ENCODE measurements at places on chromosomes 4 and X.

DNA sequence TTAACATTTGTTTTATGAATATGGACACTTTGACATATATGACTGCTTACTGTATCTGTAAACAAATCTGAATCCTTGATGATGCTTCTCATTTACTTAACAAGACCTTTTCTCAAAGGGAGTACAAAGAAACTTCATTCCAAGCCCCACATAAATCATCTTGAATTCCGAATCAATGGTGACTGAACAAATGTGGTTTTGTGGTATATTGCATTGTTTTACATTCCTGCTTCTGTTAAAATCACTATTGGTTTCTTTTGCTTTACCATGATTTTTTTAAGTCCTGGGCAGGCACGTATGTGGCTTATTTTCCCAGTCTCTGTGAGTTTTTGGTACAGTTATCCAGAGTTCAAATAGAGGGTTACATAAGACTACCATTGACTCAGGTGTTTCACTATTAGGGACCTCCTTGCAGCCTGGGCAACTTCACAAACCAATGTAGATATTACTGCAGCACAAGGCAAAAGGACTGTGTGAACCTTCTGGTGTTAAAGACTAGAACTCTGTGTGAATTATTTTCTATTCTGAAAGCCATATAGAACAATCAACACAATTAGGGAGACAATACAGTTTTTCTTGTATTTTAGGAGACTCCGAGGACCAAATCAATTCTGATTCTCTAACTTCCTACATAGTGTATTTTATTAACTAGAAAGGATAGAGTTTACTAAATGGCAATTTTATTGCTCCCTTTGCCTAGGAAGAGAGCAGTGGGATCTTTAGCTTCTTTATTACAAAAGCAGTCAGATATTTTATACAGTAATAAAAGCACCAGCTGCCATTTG, 196.4 kb downstream of the GALNTL6 start:
- DNase-seq: no peak

GRCh38 chr4:38926896-38927295, 59.3 kb downstream of the FAM114A1 start:
- DNase-seq: no peak

- no peak for DNase-seq
Observed at GRCh38 chr4:92305148-92305877, 1.5 kb downstream of the GRID2 start.

GRCh38 chrX:33447285-33447684, 235.9 kb upstream of the DMD start:
- DNase-seq: no peak

DNA sequence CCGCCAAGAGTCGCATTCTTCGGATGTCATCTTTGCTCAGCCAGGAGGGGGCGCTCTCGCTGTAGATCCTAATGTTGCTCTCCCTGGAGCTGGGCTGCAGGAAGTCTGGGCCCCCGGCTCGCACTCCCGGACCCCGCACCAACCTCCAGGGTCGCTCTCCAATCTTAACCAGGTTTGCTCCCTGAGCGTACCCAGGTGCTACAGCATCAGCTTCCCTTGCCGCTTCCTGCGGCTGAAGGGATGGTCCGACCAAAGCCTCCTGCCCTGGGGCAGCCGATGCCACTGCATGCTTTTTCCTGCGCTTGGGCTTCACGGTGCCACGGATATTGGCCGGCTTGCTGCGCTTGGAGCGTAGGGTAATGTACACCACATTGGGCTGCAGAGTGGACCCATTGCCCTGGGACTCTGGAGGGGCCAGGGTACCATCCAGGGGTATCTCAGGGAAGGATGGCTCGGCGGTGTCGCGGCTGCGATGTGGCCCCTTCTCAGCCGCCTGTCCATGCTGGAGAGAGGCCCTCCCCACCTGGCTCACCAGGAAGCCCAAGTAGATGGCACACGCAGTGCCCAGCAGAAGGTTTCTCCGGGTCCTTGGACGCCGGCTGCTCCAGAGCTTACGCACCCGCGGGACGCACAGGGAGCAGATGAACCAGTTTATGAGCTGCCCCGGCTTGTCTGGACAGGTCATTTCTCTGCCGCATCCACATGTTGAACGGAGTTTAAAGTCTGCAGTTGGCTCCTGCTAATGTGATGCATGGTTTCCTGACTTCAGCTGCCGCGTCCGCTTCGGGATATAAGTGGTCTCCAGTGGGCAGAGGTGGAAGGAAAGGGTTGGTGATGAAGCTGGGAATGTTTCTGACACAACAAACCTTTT, 1.9 kb downstream of the GASK1B start:
- no peak for DNase-seq

DNA sequence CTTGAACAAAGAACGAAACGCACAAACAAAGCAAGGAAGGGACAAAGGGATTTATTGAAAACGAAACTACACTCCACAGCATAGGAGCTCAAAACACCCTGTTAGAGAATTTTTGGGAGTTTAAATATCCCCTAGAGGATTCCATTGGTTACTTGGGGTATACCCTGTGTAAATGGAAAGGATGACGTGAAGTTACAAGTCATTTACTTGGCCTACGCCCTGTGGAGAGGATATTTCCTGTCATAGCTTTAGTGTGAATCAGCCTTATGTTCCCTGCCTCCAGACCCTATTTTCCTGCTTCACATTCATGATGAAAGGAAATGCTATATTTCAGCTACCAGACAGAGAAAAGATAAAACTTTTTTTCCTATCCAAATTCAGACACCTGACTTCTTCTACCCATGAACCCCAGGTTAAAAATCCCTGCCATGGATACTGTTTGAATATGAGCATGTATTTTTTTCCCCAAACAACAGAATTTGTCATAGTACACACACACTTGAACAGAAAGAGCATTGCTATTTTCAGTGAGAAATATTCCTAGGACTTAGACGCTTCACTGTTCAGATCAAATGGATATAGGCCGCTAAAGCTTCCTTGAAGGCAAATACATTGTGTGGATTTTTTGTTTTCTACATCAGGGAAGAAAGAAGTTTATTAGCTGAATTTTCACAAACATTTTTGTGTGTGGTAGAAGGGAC, 20.4 kb downstream of the PIN4 start:
- no peak for DNase-seq

DNA sequence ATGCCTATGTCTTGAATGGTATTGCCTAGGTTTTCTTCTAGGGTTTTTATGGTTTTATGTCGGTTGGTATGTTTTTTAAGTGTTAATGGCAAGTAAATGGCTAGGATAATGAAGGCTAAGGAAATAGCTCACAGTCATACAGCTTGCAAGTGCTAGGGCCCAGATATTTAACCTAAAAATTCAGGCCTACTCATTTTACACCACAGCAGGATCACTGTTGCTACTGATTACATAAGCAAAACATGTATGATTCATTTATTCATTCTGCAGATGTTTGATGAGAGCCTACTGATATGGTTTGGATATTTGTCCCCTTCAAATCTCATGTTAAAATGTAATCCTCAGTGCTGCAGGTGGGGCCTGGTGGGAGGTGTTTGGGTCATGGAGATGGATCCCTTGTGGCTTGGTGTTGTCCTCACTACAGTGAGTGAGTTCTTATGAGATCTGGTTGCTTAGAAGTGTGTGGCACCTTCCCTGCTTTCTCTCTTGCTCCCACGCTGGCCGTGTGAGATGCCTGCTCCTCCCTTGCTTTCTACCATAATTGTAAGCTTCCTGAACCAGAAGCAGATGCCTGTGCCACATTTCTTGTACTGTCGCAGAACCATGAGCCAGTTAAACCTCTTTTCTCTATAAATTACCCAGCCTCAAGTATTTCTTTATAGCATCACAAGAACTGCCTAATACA, 175.5 kb downstream of the MAPK10 start:
- no peak for DNase-seq

- no peak for DNase-seq
Observed at GRCh38 chr4:102824398-102824797, 3.0 kb downstream of the UBE2D3 start.

- no peak for DNase-seq
Observed at GRCh38 chrX:3585719-3586118, 127.7 kb downstream of the PRKX start.

All from activated CD4-positive, CD25-positive, alpha-beta regulatory T cell treated with anti-CD3 and anti-CD28 coated beads, Interleukin-2, amount 50 U/mL, for 16 hours (primary cell).